Brain microvascular endothelial cell (primary cell): ENCODE measurements at places on chromosomes 16 and 17.
A peak's percentile ranks its signal among the peaks of the same experiment; 100 is the strongest.

DNA sequence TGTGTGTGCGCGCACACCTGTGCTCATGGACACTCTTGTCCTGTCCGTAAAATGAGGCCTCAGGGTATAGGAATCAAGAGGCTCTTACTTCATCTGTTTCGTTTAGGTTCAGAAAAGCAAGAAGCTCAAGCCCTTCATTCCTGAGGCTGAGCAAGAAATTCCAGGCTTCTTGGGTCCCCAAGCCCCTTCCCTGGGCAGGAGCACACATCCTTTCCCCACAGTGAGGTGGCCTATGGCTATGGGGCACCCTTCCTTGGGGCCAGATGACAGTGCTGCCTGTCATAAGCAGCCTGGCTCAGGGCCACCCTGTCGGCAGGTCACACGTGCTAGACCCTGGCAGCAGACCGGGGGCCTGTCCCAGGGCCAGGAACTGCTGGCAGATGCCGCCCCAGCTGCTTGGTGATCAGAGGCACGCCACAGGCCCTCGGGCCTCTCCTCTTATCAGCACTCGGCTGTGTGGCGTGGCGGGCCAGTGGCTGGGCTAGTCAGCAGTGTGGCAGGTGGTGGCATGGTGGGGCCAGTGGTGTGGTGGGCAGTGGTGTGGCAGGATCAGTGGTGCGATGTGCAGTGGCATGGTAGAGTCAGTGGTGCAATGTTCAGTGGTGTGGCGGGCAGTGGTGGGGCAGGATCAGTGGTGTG, 50.2 kb downstream of the NKD1 start:
- DNase-seq: no peak

DNA sequence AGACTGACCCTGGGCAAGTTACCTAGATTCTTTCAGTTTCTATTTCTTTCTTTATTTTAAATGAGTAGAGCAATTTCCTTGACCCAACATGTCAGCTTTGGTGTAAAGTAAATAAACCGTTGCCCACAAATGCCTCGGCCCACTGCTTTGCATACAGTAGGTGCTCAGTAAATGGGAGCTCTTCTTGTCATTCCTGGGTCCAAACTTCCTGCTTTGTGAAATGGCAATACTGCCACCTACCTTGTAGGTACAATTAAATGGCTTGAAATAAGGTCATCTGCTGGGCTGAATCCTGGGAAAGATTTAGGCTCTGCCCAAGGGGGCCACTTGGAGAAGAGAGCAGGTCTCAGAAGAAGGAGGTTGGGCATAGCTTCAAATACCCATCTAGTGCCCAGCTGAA, 253.0 kb downstream of the HS3ST3B1 start:
- DNase-seq: no peak

- no peak for DNase-seq
Observed at GRCh38 chr17:40095944-40096791, 4.2 kb downstream of the NR1D1 start.

- peak; percentile 25 for DNase-seq
Observed at GRCh38 chr17:846901-847843, 65.0 kb downstream of the MRM3 start.

- DNase-seq: no peak
Observed at GRCh38 chr16:31537362-31538242, 9.9 kb downstream of the AHSP start.

- DNase-seq: no peak
Observed at GRCh38 chr17:77434136-77435114, 293.7 kb downstream of the SEC14L1 start.

GRCh38 chr16:62741692-62742091, 705.5 kb upstream of the CDH8 start:
- DNase-seq: no peak

DNA sequence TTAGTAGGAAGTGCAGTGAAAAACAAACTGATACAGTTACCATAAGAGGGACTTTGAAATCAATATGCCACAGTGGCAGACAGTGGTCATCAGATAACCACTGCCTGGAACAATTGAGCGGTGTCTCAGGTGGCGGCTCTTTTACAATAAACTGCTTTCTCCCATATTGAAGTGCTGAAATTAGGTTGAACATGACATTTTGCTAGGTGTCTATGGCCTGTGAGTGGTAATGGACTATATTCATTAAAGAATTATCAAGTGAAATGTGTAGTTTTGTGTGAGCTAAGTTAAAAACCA, 214.7 kb downstream of the RPTOR start:
- no peak for DNase-seq

GRCh38 chr17:10618202-10618635, 38.9 kb downstream of the MYH3 start:
- peak; percentile 47 for DNase-seq
